ENCODE measurements at places on chromosomes 5 and 9.

GRCh38 chr5:94691291-94691690, 72.8 kb downstream of the SLF1 start:
- DNase-seq, result no peak

- no peak for DNase-seq
Observed at GRCh38 chr5:34715711-34716110, 59.6 kb downstream of the RAI14 start.

GRCh38 chr9:115209601-115210306, 91.8 kb upstream of the TNC start:
- DNase-seq, result no peak

GRCh38 chr5:148666353-148666752, 12.0 kb upstream of the HTR4 start:
- no peak for DNase-seq

- DNase-seq, result no peak
Observed at GRCh38 chr5:146758938-146759337, 119.6 kb downstream of the PPP2R2B start.

GRCh38 chr5:118832974-118833373, 155.4 kb downstream of the DTWD2 start:
- no peak for DNase-seq

GRCh38 chr5:153552886-153553285, 62.4 kb downstream of the GRIA1 start:
- no peak for DNase-seq
